Body of pancreas (tissue), 4 donors: ENCODE measurements at places on chromosomes 1 and 21. TPM values are rescaled to one million over a fixed set of nuclear protein-coding genes. Genes with fewer than 3 reads are reported as not detected.

SPRR4 gene
- total RNA-seq, result not detected

DNA sequence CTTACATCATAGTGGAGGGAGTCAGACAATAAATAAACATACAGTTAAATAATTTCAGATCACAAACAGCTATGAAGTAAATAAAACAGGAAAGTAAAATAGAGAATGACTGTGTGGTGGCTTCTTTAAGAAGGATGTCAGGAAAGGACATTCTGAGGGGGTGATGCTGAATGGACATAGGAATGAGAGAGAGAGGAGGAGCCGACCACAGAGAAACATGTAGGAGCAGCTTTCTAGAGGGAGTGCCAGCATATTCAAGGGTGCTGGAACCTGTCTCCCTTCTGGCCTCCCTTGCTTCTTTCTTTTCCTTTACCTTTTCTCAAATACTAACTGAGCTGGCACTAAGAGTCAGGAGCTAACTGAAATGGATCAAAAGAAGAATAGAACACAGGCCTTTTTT is 20.5 kb upstream of the BCL10 start:
- no peak for DNase-seq
- no peak overlapping the region for H3K4me3 ChIP-seq

GUCA2B gene
- total RNA-seq, result not detected

PLOD1 gene
- total RNA-seq, result 30.9 TPM
